ENCODE measurements at places on chromosomes 11 and 22.

DNA sequence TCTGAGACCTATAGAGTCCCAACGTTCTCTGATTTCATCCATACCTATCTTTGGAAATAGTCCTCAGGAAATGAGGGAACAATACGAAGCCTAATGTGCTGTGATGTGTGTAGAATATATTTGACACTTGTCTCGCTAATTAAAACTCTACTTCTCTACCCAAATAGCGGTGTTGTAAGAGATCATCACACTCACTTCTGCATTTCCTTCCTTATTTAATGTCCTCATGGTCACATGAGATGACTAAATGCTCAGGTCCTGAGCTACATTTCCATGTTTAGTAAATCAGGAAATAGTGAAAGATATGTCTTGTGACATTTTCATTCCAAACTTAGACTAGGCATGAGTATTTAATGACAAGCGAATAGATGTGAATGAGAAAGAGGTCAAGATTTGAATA is 112.3 kb downstream of the MAML2 start:
- DNase-seq: no peak

- no peak for DNase-seq
Observed at GRCh38 chr11:57283231-57283990, 41.3 kb downstream of the TNKS1BP1 start.

DNA sequence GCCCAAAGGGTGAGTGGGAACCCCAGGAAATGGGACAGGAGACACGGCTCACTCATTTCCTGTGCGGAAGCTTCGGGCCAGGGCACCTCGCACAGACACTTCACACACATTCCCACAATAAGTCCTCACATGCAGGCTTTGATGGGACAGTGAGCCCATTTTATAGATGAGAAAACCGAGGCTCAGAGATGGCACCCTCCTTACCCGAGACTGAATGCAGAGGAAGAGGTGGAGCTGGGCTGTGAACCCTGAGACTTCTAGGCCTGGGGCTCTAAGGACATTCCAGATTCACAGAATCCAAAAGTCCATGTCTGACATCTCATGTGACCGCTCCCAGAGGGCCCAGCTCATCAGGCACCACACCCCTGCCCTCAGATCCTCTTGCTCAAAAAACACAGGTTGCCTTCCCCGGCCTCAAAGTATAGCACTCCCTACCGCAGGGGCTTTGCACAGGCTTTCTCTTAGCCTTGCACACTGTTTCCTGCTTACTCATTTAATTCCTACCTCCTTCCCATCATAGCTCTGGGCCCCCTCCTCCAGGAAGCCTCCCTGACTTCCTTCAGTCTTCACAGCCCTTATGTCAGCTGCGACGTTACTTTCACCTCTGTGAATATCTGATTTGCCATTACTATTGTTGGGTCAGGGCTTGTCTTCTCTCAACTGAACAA is 57.1 kb upstream of the TCF20 start:
- no peak for DNase-seq

GRCh38 chr11:7630002-7630401 is 43.3 kb downstream of the CYB5R2 start:
- DNase-seq: no peak

GRCh38 chr22:37681001-37681424 is 5.1 kb upstream of the NOL12 start:
- DNase-seq: no peak

DNA sequence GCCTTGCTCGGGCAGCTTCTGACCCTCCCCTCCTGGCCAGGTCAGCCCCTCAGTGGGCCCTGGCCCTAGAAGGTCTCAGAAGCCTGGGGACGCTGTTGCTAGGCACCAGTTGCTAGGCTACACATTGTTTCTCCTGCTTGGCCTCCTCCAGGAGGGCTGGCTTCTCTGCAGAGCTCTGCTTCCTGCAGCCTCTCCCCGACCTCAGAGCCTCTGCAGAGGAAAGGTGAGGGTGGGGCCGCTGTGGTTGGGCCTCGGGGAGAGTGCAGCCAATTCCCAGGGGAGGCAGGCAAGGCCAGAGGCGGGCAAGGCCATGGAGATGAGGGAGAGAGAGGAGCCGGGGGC is 27.6 kb upstream of the LRRC10B start:
- no peak for DNase-seq

DNA sequence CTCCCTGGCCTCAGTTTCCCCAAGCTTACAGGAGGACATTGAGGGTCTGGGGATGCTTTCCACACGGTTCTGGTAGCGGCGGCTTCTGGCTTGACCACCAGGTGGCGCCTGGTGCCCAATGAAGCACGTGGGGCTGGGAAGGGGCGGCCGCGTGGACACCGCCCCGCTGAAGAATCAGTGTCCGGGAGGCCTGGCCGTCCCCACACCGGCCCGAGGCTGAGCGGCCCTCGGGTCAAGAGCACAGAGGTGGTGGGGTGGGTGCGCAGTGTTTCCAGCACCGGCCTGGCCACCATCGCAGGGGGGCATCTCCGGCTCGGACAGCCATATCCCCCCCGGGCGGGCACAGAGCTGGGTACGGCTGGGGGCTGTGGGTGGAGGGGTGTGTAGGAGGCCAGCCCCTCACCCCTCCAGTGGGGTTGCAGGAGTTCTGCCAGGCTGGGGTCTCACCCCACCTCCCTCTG is 27.8 kb upstream of the PPARA start:
- DNase-seq: peak; percentile 66

DNA sequence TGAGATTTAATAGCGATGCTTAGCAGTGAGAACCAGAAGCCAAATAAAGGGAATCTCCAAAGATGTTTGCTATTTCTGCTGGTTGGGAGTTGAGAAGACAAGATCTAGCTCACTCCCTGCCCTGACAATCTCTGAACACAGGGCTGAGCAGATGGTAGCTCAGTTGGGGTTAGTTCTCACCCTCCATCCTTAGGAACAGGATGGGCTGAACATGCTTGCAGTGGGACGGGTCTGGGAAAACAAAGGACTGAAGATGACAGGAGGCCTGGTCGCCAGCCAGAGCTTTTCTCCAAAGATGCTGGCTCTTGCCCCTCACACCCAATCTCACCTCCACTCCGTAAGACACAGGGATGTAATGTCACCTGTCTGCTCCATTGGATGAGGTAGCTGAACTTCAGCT is 72.7 kb downstream of the SC5D start:
- no peak for DNase-seq

GRCh38 chr11:69353696-69354544 is 60.0 kb downstream of the MYEOV start:
- no peak for DNase-seq

DNA sequence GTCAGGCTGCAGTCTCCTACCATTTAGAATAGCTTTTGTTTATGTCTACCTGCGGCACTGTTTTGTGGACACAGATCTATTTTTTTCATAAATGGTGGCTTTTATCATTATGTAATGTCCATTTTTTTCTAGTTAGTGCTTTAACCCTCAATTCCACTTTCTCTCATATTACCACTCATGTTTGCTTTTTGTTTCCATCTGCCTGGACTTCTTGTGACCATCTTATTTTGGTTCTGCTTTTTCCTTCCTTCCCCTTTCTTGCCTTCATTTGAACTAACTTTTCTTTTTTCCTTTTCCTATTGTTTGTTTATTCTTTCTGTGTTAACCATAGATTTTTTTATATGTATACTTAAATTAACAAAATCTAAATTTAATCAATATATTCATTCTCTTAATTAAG is 98.5 kb upstream of the SLC22A12 start:
- DNase-seq: no peak

- no peak for DNase-seq
Observed at GRCh38 chr22:35379146-35379993, 1.5 kb upstream of the HMOX1 start.

DNA sequence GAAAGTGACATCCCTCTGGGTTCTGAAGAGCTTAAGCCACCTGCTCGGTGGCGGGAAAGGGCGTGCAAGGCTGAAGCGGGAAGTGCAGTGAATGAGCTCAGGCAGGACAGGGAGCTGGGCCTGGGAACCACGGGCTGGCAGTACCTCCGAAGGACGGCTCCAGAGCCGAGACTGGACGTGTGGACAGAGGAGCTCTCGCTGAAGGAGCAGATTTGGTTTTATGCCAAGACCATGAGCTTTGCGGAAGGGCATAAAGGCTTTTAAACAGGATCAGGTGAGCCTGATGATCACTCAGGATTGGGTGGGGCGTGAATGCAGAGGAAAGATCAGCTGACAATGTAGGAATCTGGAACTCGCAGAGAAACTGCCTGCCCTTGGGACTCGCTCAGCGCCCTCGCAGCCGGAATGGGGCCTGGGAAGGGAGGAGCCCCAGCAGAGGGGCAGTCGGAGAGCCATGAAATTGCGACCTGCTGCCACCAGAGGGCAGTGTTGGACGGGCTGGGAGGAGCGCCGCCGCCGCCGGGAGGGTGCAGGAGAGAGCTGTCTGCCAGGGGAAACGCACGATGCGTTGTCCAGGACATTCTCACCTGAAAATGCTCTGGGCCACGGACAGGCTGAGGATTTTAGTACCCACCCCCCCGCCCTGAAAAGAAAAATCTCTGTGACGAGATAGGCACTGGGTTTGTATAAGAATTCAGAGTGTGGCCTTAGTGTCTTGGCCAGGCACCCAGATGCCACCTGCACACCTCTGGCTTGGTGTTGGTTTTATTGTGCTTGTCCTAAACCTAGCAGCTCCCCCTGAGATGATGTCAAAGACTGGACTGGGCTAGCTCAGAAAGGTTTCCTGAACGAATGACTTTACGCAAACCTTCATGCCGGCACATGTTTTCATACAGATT is 324.4 kb downstream of the NTM start:
- DNase-seq: peak; percentile 41

DNA sequence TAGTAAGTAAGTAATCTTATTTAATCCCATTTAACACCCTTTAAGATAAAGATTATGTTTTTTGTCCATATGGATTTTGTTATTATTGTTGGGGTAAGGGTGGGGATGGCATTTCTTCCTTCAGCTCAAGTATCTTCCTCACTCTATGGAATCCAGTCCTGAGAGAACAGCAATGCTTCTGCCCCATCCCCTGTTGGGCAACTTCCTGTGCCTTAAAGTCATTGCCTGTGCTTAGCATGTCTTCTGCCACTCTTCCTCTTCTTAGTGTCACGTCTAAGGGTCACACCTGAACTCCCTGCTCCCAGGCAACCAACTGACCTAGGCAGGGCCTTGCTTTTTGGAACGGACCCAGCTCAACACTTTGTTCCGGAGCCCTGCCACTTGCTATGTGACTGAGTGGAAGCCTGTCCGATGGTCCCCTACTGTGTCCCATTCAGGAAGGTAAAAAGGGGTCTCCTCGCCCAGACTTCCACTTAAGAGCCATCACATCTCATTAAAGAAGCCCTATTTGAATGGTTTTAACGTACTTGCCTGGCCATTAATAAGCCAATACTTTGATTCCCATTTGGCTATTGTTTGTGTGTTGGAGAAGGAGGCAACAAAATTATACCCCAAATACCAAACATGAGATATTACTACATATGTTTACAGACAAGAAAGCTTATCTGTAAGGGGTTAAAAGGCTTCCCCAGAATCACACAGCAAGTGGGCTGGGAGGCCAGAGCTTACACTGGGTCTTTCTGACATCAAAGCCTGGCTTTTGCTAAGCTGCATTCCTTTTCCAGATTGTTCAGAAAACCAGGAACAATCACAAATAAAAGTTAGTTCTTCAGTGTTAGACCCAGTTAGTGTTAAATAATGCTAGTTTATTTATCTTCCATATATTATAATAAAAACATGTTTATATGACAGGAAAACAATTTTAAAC is 59.2 kb downstream of the RAB38 start:
- no peak for DNase-seq

DNA sequence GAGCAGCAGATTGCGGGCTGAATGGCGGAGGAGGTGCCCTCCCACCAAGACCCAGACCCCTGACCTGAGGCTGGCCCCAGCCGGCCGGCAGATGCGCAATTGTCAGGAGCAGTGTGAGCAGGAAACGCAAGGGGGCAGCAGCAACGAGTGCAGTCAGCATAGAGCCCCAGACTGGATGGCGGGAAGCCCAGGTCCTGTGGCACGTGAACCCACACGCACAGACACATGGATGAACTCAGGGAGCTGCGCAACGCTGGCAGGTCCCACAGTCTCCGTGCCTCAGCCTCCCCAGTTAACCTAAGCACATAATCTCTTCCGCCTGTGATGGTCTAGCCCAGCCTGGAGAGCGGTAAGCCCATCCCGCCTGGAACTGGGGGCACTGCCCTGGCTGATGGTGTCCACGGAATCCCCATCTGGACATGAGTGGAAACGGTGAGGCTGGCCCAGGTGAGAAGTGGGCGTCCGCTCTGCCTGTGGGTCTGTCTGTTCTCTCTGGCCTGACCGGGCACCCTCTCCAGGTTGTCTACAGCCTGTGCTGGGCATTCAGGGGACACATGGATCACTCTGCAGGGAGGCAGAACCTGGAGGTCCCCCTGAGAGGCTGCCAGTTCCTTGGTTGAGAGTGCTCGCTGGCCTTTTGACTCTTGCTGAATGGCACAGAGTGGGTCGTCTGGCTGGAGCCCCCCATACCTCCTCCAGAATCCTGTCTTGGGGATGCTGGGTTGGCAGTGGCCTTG is 626 bp upstream of the TBX10 start:
- peak; percentile 58 for DNase-seq

- no peak for DNase-seq
Observed at GRCh38 chr11:32033067-32033466, 57.8 kb upstream of the RCN1 start.

DNA sequence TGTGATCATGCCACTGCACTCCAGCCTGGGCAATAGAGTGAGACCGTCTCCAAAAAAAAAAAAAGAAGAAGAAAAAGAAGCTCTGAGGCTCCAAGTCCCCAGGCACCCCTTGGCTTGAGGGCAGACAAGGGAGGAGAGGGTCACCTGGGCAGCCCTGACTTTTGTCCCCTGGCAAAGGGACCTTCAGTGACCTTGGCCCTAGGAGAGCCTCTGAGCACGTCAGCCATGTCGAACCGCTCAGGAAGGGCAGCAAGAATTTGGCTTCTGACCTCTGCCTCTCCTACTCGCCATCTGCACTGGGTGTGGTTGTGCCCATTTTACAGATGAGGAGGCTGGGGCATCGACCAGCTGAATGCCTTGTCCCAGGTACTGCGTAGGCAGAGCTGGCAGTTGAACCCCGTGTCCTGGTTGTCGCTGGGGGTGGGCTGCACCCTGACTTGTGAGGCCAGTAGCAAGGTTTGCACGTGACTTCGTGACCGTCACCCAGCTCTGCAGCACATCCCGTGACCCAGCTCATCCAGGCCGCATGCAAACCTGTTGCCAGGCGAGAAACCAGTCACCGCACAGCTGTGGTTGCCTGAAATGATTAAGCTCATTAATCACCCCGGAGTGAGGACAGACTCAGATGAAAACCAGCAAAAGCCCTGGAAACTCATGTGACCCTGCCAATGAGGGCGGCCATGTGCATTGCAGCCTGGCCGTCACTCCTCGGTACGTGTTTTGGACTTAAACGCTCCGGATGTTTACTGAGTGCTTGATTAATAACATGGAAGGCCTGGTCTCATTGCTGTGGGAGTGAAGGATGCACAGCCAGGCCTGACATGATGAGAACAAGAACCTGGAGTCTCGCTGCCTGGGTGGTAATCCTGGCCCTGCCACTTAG is 47.7 kb upstream of the PPP6R3 start:
- no peak for DNase-seq

DNA sequence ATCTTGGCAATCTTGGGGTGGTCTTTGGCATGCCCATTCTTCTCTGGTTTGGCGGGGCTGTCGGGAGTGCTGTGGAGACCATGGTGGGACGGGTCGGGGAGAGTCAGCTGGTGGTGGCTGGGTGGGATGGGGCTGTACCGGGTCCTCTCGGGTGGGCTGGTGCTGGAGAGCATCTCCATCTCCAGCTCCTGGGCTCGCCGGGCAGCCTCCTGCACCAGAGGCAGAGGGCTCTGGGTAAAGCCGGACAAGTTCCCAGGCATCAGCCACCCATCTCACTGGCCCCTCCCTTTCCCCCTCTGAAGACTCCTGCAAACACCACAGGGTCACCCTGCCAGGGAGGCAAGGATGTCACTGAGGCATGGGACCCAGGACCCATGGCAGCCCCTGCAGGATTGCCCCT is 25.1 kb downstream of the ANKK1 start:
- no peak for DNase-seq

- DNase-seq: peak; percentile 63
Observed at GRCh38 chr11:65468874-65469333, 29.9 kb upstream of the MALAT1 start.

Measured in activated T-cell treated with anti-CD3 and anti-CD28 coated beads, Interleukin-2, amount 50 U/mL, for 1 hour (primary cell).